ENCODE measurements at places on chromosomes 3 and 15.

GRCh38 chr3:46624975-46625490, 12.7 kb downstream of the FAM240A start:
- DNase-seq = no peak

DNA sequence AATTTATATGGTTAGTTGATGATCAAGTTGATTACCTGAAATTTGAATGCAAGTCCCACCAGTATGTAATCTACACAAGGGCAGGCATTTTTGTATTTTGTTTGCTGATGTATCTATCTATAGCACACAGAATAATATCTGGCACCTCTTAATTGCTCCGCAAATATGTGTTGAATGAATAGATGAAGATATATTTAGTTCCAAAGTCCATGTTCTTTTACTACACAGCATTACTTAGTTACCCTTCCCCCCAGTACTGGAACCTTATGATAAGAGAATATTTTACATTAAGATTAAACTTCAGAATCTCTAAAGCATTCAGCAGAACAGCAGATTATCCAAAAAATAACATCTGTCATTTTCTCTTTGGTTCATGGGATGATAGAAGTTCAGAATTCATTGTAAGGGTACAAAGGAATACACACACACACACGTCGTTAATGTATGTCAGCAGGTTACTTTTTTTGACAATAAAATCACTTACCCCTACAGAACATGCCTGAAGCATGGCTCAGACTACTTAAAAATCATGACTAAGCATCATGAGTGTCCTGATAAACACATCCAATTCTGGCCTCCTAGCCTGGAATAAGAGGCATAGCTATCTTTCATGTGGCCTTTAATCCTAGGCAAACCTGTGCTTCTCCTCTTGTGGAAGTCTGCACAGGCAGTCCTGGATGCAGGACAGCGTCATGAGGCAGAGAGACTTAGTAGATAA, 148.9 kb upstream of the TBC1D5 start:
- no peak for DNase-seq

- no peak for DNase-seq
These were observed 130.4 kb upstream of the PLXNA1 start for GRCh38 chr3:126852511-126852910.

GRCh38 chr3:133413161-133414020, 13.5 kb downstream of the BFSP2 start:
- DNase-seq = no peak

DNA sequence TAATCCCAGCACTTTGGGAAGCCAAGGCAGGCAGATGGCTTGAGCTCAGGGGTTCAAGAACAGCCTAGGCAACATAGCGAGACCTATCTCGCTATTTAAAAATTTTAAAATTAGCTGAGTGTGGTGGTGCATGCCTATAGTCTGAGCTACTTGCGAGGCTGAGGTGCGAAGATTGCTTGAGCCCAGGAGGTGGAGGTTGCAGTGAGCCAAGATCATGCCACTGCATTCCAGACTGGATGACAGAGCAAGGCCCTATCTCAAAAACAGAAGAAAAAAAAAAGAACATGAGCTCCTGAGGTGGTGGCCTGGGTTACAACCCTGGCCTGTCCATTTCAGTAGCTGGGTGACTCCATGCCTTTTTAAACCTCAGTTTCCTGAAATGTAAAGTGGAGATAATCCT, 7.2 kb downstream of the DNASE1L3 start:
- no peak for DNase-seq

DNA sequence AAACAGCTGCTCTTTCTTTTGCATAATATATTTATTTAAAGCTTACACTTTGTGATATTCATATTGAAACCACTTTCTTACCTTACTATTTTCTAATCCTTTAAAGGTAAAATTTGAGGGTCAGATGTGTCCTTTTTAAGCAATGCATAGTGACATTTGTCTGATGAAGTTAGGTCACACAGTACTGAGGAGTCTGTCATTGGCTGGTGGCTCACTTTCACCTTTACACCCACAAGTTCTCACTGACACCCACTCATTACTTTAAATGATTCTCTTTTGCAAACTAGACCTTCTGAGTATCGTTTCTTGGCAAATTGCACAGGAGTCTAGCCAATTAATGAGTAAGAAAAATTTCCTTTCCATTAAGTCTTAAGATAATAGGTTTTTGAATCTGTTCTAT, 758.3 kb upstream of the ARPP21 start:
- DNase-seq = no peak

- no peak for DNase-seq
These were observed 21.6 kb downstream of the FANCD2 start for GRCh38 chr3:10047876-10048275.

GRCh38 chr15:93451265-93451664, 362.3 kb upstream of the RGMA start:
- no peak for DNase-seq

DNA sequence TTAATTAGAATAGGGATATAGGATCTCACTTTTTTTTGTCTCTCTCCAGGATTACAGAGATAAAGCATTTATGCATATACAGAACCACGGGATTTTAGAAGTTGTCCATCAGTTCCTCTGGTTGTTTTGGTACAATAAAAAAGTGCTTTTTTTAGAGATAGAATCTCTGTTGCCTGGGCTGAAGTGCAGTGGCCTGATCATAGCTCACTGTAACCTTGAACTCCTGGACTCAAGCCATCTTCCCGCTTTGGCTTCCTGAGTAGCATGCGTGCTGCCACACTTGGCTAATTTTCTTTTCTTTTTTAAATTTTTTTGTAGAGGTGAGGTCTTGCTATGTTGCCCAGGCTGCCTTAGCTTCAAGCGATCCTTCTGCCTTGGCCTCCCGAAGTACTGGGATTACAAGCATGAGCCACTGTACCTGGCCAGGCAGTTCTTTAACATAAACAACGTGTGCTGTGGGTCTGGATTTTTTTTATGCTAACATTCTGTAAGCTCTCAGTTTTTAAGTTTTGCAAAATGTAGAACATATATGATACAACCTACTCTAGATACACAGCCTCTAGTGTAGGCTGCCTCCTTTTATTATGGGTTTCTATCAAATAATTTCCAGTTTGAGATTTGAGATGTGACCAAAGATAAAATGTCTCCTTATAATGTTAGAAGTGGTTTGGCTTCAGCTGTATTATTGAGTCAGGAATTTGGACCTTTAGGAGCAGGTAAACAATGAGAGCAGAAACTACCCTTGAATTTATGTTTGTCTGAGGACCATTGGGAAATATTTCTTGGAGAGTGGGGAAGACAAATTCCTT, 57.4 kb upstream of the ULK4 start:
- DNase-seq = no peak

GRCh38 chr3:124563376-124563775, 166.9 kb upstream of the UMPS start:
- DNase-seq = no peak

DNA sequence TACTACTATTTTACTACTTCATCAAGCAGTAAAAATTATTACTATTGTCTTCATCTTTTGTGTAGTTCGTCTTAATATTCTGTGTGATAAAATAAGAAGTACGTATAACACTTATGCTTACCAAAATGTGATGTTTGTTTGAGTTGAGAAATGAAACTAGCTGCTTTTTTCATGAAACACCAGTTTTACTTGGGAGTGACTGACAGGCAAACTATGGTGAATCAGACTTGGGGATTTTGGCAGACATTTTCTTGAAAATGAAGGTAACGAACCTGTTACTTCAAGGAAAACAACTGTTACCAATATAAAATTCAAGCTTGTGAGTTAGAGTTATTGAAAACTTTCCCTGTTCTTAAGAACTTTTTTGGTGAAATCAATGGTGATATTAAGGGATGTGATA, 10.3 kb downstream of the U2SURP start:
- DNase-seq = no peak

GRCh38 chr3:108662142-108662738, 72.7 kb downstream of the DZIP3 start:
- DNase-seq = no peak

DNA sequence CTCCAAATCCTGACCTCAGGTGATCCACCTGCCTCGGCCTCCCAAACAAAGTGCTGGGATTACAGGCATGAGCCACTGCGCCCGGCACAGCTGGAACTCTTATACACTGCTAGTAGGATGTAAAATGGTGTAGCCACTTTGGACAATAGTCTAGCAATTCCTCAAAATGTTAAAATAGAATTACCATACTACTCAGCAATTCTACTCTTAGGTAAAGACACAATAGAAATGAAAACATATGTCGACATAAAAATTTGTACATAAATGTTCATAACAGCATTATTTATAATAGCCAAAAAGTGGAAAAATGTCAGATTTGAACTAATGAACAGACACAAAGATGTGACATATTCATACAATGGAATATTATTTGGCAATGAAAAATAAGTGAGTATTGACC, 33.4 kb downstream of the RAD18 start:
- DNase-seq = no peak

DNA sequence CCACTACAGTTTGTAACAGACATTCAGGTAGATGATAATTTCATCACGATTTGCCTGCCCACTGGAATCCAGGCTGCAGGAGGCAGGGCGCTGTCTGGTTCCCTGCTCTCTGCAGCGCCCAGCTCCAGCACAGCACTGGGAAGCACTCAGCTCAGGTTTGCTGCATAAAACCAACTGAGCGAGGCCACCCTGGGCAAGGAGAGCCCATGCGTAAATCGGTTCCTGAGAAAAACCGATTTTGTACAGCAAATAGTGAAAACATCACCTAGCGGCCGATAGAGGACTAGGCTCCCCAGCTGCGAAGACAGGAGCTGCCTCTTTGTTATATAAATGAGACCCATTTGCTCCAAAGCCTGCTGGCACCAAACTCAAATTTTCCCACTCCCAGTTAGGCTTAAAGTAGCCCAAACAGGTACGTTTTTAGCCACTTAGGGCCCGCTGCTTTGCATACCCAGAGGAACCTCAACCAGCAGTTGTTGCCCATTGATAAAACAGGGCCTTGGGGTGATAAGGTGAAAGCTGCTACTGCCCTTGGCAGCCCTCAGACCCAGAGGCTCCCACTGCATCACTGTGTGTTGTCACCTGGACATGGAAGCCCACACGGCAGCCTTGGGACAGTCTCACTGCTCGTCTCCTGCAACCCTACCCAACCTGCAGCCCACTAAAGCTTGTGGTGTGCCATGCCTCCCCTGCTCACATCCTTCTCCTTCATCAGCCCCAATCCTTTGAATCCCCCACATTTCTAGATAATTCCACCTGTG, 47.5 kb downstream of the ALDH1L1 start:
- DNase-seq = peak; percentile 37

- DNase-seq = no peak
These were observed 91.6 kb downstream of the SRGAP3 start for GRCh38 chr3:9157651-9158362.

DNA sequence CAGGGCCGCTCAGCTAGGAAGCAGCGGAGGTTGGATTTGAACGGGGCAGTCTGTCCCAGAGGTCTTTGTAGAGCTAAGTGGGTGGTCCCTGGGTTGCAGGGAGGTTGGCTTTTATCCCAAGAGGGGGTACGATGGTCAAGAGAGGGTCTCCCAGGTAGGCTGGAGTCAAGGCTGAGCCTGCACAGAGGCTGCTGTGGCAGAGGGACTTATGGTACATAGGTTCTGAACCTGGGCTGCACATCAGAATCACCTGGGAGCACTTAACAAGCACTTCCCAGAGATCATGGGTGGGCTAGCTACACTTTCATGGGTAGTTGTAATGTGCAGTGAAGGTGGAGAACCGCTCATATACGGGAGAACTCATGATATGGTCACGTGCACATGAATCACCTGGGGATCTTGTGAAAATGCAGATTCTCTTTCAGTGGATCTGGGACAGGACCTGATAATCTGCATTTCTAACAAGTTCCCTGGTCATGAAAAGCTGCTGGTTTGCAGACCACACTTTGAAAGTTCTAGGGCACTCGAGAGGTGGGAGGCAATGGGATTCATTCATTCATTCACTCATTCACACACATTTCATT, 2.9 kb upstream of the RASGRF1 start:
- peak; percentile 16 for DNase-seq

GRCh38 chr3:4060064-4060463, 243.1 kb upstream of the SETMAR start:
- DNase-seq = no peak

GRCh38 chr3:175240921-175241320, 381.8 kb downstream of the NAALADL2 start:
- no peak for DNase-seq

GRCh38 chr3:61730577-61731231, 169.3 kb downstream of the PTPRG start:
- DNase-seq = no peak

DNA sequence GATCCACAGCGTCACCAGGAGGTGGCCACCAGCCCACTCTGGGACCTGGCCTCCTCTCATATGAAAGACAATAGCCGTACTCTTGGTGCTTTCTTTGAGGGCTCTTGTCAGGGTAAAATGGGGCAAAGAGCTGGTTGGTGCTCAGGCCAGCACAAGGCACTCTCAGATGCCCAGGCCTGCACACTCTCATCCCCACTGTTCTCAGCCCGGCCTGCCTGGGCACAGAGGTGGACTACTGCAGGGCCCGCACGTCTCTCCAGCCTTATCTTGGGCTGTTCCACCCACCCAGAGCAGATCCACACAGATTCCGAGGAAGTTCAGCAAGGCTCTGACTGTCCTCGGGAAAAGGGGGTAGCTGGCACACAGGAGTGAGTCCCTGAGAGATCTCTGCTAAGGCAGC, 122.8 kb upstream of the PRR20G start:
- no peak for DNase-seq

DNA sequence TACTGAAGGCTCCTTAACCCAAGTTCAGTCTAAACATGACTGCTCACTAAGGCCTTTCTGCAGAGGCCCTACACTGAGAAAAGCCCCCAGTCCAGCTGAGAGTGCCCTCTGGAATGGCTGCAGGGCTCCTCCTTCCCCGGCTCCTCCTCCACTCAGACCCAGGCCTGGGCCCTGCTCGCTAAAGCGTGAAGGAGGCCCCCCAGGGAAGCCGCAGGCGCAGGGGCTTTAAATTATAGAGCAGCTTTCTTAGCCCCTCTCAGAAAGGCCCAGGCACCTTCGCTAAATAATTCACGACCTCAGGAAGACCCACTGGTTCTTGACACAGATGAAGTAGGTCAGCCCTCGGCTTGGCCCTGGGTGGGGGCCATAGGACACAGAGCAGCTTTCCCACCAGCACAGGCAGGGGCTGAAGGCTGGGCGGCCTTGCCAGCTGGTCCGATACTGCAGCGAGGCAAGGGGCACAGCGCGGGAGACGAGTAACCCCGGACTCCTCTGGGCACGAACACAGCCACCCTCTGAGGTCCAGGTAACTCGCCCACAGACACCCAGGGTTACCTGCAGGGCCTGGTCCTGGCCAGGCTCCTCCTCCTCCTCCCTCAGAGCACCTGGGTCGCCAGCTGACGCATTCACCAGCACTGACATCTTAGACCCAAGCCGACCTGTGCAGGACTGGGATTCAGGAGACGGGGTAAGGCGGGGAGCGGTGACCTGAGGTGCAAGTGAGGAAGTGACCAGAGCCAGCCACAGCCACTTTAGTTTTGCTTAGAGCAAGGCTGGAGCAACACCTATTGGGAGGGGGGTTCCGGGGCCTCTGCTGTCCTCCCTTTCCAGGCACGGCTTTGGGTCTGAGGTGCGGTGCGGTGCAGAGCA, 36.9 kb downstream of the RBPMS2 start:
- no peak for DNase-seq

- no peak for DNase-seq
These were observed 61.3 kb downstream of the PPARG start for GRCh38 chr3:12349895-12350811.

Data from mesothelial cell of epicardium (in vitro differentiated cells).